NCI-H1092 (cell line): ENCODE measurements at places on chromosomes 2 and 18.

DNA sequence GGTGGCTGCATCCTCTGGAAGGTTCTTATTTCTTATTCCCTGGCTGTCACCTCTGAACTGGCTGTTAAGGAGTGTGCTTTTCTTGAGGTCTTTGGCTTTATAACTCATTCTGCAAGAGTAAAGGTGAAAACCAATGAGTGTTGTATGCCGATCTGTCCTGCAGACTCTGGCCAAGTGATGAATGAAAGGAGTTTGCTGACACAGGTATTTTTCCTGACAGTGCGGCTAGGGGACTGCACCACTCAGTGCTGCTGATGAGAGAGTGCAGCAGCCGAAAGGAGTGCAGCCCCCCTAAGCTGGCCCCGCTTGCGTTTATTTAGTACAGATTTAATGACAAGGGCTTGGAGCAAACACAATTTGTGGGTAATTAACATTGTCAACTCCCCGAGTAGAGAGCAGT lies 41.8 kb downstream of the RAB6D start:
- DNase-seq = no peak

DNA sequence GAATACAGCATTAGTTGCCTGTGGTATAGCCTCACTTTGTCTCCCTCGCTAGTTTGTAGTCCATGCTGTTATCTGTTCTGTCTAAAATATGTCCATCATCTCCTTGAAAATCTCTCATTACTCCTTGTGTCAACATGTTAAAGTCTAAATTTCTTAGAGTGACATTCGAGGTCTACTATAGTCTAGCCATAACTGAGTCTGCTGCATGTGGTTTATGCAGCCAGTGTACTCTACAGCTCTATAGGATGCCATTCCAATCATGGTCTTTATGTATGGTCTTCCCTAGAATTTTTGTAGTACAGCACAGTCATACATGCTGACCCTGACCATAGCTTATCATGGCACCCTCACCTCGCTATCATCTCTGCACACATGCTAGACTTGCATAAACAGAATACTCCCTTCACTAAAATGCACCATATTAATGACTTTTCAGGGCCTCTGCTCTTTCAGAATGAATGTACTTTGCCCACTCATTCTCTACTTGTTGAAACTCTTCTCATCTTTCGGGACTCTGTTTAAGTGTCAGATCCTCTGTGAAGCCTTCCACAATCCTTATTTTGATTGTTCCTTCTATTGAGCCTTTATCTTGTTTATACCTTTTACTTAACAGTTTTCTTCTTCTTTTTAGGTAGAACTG lies 12.8 kb downstream of the TANK start:
- no peak for DNase-seq

- DNase-seq = no peak
Observed at GRCh38 chr2:121774235-121774634, 18.8 kb downstream of the TSN start.

DNA sequence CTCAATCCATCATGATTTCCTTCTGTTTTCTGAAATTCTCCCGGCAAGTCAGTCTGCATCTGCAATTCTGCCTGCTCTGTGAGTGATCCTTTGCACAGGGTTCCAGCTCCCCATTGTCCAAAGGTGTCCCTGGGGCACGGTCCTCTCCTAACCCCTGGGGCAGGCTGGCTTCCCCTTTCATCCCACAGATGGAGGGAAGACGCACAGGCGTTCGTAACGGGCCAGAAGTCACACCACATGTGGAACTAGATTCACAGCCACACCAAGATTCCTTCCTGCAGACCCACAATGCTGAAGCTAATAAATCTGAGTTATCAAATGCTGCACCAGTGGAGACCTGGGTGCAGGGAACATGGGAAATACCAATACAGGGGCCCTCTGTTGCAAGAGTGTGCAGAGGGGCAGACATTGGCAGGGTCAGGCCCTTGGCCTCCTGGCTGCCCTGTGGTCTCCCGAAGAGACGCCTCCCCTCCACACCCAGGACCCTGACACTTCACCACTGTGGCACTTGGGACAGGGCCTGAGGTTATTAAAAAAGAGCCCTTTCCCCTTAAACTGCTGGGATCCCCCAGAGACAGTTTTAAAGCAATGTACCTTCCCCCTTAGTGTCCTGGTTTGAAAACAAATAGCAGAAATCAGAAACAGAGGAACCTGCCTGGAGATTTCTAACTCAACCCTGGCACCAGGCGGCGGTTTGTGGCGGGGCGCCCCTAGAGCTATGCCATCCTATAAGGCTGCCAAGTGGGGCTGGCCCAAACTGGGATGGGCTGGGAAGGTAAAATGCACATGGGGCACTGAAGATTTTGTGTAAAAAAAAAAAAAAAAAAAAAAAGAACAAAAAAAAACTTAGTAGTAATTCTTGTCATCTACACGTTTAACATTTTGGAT lies 15.4 kb downstream of the ZNF516 start:
- no peak for DNase-seq

DNA sequence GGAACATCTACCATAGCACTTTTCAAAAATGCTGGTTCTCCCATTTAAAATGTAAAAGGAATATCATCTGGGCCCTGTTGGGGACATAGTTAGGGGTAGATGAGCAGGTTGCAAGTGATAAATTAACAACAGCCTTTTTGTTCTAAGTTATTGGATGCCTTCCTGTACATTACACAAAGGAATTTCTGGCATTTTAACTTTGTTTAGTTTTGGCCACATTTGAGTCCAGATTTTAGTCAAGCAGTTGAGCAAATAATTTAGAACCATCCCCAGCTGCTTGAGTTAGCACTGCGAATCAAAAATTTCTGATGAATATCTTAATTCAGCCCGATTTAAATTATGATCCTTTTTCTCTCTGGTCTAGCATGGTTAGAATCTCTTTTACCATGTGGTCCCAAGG lies 124.4 kb downstream of the TTC27 start:
- no peak for DNase-seq

GRCh38 chr2:59969161-59969560 lies 584.3 kb downstream of the BCL11A start:
- no peak for DNase-seq

- DNase-seq = peak; percentile 36
Observed at GRCh38 chr18:6920099-6920955, 190.8 kb downstream of the ARHGAP28 start.

DNA sequence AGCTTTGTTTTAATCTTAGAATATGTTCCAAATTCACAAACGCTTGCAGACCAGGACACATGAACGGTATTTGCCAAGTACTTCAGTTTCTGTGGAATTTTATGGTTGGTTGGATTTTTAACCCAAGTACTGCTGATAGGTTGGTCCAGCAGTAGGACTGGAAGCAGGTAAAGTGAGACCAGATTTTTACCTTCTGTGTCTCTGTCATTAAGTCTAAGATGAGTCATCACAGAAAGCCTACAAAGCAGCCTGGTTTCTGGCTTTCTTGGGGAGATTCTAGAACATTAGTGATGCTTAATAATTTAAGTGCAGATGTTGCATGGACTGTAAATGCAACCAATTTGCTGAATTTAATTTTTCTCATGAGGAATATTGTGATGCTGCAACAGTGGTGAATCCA lies 100.5 kb downstream of the SCG2 start:
- no peak for DNase-seq

DNA sequence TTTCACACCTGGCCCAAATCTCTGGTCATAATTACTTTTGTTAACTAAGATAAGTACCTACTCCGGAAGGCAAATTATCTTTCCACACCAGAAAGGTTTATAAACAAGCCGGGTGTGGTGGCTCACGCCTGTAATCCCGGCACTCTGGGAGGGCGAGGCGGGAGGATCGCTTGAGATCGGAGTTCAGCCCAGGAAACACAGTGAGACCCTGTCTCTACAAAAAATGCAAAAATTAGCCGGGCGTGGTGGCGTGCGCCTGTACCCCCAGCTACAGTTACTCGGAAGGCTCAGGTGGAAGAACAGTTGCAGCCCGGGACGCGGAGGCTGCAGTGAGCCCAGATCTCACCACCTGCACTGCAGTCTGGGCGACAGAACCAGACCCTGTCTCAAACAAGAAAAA lies 2.1 kb downstream of the PUM2 start:
- DNase-seq = no peak

DNA sequence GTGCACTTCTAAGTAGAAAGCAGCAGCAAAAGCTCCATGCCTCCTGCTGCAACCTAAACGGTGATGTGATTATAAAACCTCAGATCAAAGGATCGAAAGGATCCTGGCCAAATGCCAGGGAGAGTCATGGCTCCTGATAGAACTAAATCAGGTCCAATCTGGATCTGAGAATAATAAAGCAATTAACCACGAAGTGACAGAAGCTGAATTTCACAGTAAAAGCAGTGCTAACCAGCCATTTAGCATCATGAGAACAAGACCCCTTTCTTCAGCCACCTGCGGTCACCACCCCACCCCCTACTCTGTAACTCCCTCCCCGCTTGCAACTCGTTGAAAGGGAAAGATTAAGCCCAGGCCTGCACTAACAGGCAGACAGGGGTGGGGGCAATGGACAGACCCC lies 748.7 kb downstream of the BCL11A start:
- peak; percentile 37 for DNase-seq

GRCh38 chr2:20931346-20931745 lies 108.4 kb upstream of the LDAH start:
- DNase-seq = no peak

GRCh38 chr2:218186876-218187275 lies 20.1 kb upstream of the CXCR1 start:
- DNase-seq = no peak

DNA sequence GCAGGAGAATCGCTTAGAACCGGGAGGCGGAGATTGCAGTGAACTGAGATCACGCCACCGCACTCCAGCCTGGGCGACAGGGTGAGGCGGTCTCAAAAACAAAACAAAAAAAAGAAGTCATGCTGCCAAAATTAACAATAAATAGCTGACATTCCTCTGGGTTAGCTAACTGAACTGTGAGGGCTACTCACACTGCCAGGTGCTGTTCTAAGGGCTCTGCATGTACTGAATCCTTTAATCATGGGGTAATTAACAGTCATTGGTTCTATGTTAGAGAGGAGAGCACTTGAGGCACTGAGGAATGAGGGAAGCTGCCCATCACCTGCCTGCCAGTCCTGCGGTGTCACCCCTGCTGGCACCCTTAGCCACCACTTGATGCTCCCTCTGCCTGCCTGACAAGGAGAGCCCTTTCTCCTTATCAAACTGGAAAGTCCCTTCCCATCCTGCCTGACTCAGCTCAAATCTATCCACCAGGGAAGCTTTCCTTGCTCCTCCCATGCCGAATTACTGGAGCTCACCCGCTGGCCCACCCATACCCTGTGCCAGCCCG lies 73.0 kb upstream of the RIOK3 start:
- DNase-seq = no peak

- DNase-seq = no peak
Observed at GRCh38 chr2:136209561-136210454, 91.9 kb upstream of the CXCR4 start.

DNA sequence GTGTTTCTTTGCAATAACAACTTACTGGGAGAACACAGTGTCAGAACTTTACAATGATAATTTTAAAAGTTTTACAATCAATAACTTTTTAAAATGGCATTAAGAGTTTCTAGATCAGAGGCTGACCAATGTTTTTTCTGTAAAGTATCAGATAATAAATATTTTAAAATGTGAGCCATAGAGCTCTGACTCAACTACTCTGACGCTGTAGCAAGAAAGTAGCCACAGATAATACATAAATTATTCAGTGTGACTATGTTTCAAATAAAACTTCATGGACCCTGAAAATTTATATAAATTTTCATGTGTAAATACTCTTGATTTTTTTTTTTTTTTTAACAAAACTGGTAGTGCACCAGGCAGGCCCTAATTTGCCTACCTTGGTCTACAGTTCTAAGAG lies 77.4 kb downstream of the CUL3 start:
- DNase-seq = no peak

- no peak for DNase-seq
Observed at GRCh38 chr2:6960659-6961058, 43.4 kb downstream of the RNF144A start.
